ENCODE measurements at places on chromosomes 1 and 21.

GRCh38 chr1:183887826-183888819, 83.2 kb downstream of the RGL1 start:
- no peak for DNase-seq

DNA sequence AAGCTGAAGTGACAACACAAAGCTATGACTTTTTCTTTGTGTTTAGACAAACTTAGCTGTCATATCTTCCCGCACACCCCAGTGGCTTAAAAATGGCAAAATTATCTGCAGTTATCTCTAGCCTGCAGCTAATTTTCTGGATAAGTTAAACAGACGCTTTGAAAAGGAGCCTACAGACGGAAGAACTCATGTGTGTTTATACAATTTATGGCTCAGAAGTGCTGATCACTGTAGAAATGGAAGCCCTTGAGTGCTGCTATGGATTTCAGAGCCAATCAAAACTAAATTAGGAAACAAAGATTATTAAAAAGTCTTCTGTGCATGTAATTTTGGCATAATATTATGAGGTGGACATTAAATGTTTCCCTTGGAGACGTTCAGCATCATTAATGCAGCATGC, 11.6 kb downstream of the NTNG1 start:
- DNase-seq: no peak

- DNase-seq: no peak
Observed at GRCh38 chr1:55635856-55636255, 420.7 kb upstream of the USP24 start.

- no peak for DNase-seq
Observed at GRCh38 chr1:24516506-24516905, 13.9 kb downstream of the RCAN3 start.

DNA sequence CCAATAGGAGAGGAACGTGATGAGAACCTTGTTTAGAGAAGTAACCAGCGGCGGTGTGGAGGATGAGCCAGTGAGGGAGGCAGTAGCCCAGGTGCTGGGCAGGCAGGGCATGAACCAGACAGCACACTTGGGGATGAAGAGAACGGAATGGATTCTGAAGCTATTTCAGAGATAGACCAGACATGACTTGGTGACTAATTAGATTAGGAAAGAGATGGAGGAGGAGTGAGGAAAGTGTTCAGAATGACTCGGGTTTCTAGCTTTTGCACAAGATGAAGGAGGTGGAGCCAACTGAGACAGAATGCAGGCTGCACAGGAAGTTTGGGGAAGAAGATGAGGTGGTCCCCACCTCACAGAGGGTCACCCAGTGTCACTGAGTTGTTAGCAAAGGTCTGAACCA, 5.1 kb downstream of the PEF1 start:
- no peak for DNase-seq

DNA sequence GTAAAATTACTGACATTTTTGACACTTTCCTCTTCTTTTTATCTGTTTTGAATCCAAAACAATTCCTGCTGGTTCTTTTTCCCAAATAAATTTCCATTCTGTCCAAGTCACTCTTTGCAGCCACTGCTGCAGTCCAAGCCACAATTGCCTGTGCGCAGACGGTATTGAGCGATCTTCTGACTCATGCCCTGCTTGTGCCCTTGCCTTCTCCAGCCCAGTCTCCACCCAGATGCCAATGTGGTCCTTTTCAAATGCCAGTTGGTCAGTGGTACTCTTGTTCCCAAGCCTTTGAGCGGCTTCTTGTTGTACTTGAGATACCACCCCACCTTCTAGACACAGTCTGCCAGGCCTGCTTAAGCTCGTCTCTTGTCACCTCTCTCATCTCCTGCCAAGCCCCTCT, 78.9 kb downstream of the CAMTA1 start:
- no peak for DNase-seq

GRCh38 chr1:62398377-62398776, 38.5 kb upstream of the USP1 start:
- no peak for DNase-seq

DNA sequence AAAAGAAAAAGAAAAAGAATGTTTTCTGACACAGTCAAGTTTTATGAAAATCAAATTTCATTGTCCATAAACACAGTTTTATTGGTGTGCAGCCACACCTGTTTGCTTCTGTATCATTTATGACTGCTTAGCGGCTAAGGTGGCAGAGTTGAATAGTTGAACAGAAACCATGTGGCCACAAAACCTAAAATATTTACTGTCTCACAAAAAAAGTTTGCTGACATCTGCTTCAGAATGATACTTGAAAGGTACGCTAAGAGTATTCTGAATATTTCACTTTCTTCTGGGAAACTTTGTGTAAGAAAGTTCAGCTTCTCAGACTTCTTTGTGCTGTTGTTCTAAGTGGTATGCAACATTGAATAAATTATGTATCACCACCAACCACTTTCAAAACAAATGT, 6.2 kb downstream of the KCNK1 start:
- no peak for DNase-seq

- no peak for DNase-seq
Observed at GRCh38 chr1:217977943-217978342, 307.1 kb upstream of the RRP15 start.

DNA sequence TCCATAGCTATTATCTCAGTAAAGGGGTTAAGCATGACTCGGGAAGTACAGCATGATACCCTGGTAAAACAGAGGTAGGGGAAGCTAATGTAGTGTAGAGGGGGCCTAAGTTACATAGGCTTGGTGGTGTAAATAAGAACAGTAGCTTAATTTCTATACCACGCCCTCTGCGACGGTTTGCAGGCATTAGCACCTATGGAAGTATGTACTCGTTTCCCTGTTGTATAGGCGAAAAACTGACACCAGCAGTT, 470 bp upstream of the NAXE start:
- no peak for DNase-seq

DNA sequence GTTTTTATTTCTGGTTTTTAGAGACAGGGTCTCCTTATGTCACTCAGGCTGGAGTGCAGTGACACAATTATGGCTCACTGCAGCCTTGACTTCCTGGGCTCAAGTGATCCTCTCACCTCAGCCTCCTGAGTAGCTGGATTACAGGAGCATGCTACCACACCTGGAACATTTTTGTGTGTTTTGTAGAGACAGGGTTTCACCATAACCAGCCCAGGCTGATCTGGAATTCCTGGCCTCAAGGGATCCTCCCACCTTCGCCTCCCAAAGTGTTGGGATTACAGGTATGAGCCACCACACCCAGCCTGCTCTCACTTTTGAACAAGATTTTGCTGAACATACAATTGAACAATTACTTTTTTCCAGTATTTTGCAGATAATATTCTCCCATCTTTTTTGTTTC, 24.0 kb upstream of the HYI start:
- no peak for DNase-seq
